ENCODE measurements at places on chromosomes 5 and 9.
A peak's percentile ranks its signal among the peaks of the same experiment; 100 is the strongest.

- DNase-seq, result peak; percentile 87
Observed at GRCh38 chr9:33329117-33329563, 38.8 kb downstream of the NFX1 start.

DNA sequence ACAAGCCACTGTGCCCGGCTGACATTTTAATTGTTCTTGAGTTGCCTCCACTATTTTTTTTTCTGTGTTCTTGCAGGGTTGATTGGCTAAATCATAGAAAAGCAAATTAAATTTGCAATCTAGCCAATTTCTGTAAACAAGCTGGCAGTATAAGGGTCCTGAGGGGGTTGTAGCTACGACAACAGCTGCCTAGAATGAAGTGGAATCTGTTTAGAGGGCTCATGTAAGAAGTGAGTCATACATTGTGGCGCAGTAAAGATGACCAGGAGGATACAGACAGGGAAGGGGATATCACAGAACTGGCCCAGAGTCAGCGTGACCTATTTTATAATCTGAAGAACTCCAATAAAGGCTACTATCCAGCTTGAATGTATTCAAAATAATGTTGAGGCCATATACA, 82.2 kb upstream of the TLE1 start:
- no peak for DNase-seq

DNA sequence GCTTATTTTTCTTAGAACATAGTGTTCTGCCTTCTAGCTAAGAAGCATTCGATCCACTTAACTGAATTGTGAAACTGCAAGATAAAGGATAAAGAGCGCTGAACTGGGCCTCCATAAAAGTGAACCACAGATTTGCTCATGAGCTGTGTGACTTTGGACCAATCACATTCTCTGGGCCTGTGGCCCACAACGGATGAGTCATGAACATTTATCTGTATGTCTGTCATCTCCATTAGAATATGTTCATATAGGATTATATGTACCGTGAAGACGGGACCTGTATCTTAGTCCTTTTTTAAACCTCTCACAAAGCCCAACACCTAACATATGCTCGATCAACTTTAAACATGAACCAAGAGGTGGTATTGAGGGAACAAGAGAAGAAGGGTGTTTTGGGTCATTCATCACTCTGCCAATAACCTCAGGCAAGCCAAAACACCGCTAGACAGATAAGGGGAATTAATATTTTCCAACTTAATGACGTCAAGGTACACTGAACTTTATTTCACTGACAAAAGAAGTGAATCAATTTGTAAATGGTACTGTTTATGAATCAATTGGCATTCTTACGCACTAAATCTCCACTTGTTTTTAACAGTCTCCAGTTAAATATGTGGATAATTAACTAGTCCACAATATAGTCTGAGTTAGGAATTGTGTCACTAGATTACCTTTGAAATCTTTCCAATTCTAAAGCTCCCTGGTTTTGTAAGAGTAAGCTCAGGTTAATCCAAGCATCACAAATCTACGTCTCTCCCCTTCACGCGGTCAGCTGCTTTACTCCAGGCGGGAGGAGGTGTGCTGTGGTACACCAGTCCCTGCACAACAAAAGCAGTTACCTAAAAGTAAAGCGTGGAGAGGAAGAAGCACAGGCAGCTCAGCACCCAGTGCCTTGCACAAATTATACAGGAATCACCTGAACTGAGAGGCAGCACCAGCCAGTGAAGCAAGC, 1.6 kb downstream of the TMEM245 start:
- peak; percentile 51 for DNase-seq

DNA sequence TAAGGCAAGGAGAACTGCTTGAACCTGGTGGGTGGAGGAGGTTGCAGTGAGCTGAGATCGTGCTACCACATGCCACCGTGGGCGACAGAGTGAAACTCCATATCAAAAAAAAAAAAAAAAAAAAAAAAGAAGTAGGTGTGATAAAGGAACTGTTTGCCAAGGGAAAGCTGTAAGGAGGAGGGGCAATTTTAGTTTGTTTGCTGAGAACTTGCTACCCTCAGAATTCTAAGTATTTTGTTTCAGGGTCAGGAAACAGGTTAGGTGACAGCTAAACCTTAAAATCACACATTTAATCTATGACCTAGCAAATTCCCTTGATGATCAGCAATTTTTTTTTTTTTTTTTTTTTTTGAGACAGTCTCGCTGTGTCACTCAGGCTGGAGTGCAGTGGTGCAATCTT, 7.2 kb upstream of the ARRDC3 start:
- no peak for DNase-seq

DNA sequence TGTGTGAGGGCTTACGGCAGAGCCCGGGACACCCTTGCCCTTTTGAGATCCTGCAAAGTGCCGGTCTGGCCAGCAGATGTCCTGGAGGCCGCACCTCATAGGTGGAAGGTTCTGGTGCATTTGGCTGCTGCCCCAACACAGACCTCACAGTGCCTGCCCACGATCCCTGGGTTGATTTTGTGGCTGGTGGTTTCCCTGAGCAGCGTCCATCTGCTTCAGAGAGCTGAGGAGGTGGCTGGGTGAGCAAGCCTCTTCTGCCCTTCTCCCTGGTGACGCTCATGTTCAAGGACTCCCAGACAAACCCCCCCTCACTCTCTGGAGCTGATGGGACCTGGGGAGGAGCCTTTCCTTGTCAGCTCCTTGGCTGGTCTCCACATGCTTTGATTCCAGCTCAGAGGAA, 18.9 kb downstream of the BNIP1 start:
- no peak for DNase-seq

DNA sequence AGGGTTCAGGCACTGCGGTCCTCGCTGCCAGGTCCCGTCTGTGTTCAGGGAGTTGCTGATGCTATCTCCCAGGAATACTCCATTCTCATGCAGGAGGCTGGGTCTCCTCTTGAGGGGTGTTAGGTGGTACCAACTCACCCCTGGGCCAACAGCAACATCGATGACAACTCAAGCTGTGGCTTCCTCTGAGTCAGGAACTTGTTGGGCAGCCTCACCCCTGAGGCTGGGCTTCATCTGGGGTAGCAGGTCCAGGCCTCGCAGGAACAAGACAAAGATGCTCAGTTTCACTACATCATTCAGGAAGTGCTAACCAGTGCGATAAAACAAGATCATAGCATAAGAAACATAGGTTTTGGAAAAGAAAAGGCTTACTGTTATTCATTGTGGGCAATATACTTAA, 125.9 kb downstream of the SYK start:
- DNase-seq, result no peak

GRCh38 chr5:26757941-26758340, 280.4 kb downstream of the CDH9 start:
- DNase-seq, result no peak

DNA sequence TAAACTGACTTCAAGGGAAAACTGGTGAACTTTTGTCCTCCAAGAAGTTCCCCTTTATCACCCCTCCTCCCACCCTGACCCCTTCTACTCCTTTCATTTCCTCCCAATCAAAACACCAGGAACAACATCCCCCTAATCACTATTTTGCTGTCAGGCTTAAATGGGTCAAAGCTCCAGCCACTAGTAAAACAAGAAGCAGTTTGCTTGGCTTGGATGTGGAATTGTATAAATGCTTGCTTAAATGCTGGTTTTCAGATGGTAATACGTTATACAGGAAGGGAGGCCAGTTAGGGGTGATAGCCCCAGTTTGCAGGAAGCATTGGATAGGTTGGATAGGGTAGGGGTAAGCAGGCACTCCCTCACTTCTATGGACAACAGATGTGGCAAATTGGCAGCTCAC, 473.6 kb downstream of the AGTPBP1 start:
- DNase-seq, result no peak

DNA sequence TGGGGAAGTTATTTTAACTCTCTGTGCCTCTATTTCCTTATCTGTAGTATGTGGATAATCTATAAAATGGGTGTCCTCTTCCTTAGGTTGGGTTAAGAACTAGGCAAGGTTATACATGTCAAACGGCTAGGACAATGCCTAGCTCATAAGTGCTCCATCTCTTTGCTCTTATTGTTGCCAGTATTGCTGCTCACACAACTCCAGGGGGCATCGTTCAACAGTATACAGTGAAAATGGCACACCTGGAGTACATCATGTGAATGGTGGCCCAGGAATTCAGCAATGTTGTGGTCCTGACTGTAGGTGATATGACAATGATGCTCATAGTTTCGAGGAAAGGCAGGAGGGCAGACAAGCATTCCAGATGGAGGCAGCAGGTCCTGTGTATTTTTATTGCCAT, 30.1 kb downstream of the SLIT3 start:
- DNase-seq, result no peak

DNA sequence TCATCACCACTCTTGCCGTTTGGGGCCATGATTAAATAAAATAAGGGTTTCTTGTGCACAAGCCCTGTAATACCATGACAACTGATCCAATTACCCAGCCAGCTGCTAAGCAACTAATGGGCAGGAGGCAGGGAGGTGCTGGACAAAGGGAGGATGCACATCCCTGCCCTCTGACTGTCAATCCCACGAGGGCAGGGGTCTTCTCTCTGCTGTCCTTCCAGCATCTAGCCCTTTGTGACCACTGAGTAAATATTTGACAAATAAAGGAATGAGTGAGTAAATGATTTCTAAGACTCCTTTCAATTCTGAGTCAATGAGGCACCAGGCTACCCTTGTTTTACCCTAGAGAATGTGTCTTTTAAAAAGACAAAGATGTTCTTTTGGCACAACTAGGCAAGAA, 247.1 kb downstream of the SYK start:
- DNase-seq, result no peak

DNA sequence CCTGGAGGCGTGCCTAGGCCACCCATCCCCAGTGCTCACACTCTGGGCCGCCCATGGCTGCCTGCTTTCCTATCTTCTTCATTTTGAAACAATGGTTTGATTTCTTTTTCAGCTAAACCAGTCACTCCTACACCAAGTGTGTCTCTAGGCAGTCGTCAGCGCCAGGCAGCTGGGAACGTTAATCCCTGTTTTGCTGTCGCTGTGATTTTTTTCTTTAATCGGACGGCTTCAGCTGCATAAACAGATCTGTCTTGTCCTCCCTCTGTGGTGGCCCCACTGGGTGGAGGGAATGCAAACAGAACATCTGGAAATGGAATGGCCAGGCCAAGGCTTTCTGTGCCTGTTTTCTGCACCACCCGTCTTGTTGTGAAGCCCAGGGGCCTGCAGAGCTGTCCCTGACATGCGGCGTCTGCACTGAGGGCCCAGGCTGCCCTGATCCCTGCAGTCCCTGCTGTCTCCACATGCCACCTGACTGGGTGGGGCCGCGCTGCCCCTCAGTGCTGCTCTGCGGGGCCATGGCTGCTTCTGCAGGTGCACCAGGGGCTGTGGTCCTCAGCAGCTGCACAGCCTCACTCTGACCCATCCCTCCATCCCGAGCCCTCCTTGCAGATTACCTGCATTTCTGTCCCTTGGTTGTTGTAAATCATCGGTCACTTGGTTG, 51.5 kb downstream of the WNK2 start:
- DNase-seq, result no peak

- no peak for DNase-seq
Observed at GRCh38 chr5:81553567-81554212, 159.8 kb upstream of the ACOT12 start.

All from body of pancreas (tissue), 4 donors.